ENCODE measurements at places on chromosomes 1 and 21.
A peak's percentile ranks its signal among the peaks of the same experiment; 100 is the strongest.

- no peak for DNase-seq
Observed at GRCh38 chr1:34108711-34109110, 56.3 kb downstream of the CSMD2 start.

DNA sequence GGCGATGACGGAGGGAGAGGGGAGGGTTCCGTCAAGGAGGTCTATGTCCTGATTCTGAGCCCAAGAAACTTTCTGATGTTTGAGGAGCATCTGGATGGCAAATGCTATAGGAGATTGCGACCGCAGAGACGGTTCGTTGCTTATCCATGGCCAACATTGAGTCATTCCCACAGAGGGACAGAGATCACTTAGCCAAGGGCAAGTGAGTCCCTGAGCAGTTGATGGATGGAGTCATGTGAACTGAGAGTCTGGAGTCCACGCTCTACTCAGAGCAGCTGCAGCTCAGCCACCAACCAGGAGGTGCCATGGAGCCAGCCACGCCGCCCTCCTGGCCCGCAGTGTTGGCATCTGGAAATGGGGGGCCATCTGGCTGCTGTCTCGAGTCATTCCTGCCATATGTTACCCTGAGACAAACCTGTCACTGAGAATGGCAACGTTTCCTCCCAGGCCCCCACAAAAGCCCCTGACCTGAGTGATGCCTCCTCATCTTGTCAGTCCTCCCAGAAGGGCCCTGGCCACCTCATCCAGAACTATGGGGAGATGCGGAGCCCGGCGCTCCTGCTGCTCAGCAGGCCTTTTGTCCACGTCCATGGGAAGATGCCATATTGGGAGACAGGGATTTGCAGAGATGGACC lies 58.6 kb downstream of the ATP5PO start:
- no peak for DNase-seq

- DNase-seq = no peak
Observed at GRCh38 chr21:27674041-27674615, 707.2 kb upstream of the ADAMTS5 start.

DNA sequence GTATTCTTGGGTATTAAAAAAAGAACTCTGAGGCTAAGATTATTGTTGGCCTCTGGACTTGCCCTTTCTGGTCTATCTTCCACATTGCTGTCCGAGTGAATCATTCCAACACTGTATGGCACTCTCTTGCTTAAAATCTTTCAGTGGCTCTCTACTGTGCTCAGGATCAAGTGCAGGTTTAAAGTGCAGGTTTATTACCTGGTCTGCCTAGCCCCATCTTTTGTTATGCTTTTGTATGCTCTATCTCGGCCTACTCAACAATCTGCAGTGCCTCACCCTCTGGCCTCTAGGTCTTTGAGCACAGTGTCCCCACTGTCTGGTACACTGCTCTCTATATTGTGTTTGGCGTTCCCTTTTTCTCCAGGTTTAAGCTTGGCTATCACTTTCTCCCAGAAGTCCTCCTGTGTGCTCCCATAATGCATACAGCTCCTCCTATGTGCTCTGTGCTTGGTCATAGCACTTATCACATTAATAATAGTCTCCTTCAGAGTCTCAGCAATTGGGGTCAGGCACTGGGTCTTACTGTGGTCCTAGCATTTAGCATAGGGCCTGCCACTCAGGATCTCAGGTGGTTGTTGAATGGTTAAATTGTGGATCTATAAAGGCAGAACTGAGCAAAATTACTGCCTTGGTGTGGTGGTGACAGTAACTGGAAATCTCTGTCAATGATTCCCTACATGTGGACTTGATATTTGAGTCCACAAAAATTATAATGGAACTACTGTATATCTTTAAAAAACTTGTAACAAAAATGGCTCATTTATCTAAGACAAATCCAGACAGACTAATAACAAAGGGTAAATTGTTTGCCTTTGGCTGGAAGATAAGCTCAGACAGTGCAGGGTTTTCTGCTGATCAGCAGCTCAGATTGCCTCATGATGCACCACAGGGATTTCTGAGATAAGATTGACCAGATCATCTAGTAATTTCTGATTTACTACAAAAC lies 10.6 kb upstream of the LDLRAD1 start:
- no peak for DNase-seq

DNA sequence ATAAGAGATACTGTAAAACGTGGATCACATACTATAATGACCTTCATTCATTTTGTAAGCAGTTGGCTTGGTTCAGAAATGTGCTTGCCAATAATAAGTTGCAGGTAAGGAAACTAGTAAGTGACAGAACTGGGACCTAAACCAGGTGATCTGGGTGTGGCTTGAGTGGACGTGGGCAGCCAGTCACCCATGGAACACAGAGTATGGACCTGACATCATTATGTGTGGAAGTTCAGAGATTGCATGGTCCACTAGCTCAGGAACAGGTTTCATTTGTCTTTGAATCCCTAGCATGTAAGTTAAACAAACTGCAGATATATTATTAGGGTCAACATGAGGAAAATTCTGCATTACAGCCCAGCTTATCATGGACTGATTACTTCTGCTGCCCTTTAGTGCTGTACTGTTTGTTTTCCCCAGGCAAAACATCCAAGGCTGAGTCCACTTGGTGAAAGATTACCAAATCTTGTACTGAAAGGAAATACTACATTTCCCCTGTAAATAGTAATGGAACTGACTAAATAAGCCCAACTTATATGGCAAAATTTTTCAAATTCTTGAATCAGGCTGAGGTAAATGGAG lies 327.3 kb upstream of the SGIP1 start:
- peak; percentile 62 for DNase-seq
